Adrenal gland (tissue), 19 donors: ENCODE measurements at places on chromosomes 2 and 18. TPM values are rescaled to one million over a fixed set of nuclear protein-coding genes. Genes with fewer than 3 reads are reported as not detected.

DNA sequence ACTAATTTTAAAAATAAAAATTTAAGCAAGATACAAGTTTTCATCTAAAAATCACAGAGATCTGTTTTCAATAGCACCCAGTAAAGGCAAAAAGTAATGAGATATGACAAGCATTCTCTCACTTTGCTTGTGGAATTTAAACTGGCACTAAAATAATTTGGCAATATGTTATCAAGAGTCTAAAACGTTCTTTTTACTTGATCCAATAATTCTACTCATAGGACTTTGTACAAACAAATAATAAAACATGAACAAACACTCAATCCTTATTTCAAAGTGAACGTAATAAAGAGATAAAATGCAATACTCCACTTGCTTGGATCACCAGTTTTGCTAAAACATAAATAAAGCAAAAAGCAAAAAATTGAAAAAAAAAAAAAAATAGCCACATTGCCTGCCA, 30.4 kb downstream of the PIAS2 start:
- no peak for DNase-seq
- no peak overlapping the region for H3K4me3 ChIP-seq
- H3K36me3 ChIP-seq, result peaks cover 6% of the 10 kb centered on the region
- no peaks in the 10 kb centered on the region for H3K27me3 ChIP-seq

DNA sequence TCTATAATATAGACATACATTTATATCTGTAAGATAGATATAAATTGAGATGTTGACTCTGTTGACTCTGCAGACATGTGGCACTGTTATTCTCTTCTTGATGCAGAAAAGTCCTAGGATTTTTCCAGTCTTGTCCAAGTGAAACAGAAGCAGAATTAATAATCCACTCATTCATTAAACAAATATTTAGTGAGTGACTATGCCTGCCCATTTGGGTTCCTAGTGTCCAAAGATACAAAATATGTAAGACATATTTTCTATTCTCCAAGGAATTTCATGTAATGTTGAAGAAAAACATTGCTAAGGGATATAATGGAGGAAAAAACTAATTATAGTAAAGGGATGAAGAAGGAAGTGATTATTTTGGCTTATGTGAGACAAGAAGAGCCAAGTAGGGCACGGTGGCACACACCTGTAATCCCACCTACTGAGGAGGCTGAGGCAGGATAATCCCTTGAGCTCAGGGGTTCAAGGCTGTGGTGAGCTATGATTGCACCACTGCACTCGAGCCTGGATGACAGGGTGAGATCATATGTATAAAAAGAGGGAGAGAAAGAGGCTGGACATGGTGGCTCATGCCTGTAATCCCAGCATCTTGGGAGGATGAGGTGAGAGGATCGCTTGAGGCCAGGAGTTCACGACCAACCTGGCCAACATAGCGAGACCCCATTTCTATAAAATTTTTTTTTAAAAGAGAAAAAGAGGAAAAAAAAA, 19.9 kb upstream of the PLEKHH2 start:
- no peaks in the 10 kb centered on the region for H3K4me1 ChIP-seq
- H3K36me3 ChIP-seq, result no peaks in the 10 kb centered on the region
- DNase-seq, result no peak

DNA sequence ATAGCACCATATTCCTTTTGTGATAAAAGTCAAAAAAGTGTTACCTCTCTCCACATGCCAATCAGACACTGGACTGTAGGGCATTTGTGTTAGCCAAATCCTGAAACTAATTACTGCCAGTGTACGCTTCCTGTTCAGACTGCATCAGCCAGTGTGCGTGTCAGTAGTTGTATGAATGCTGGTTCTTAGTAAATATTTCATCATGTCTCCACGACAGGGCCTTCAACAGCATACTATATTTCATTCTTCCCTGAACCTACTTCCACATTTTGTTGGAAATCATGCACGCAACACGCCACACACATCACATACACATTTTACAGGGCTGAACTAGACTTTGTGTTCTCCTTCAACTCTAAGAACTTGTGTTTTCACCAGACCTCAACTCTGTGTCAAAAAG, 77.5 kb downstream of the EPB41L3 start:
- no peaks in the 10 kb centered on the region for H3K27me3 ChIP-seq
- no peaks in the 10 kb centered on the region for H3K36me3 ChIP-seq
- no peak overlapping the region for H3K4me3 ChIP-seq

The OST4 gene
- 573 TPM for total RNA-seq
